ENCODE measurements at places on chromosomes 2 and 18. TPM values are rescaled to one million over a fixed set of nuclear protein-coding genes. Genes with fewer than 3 reads are reported as not detected.

GRCh38 chr2:235271936-235272335 is 221.9 kb upstream of the AGAP1 start:
- H3K27me3 ChIP-seq = no peaks in the 10 kb centered on the region
- peaks cover 2% of the 10 kb centered on the region for H3K4me1 ChIP-seq
- DNase-seq = no peak
- no peaks in the 10 kb centered on the region for H3K36me3 ChIP-seq
- no peak overlapping the region for H3K4me3 ChIP-seq
- H3K27ac ChIP-seq = no peak overlapping the region

DNA sequence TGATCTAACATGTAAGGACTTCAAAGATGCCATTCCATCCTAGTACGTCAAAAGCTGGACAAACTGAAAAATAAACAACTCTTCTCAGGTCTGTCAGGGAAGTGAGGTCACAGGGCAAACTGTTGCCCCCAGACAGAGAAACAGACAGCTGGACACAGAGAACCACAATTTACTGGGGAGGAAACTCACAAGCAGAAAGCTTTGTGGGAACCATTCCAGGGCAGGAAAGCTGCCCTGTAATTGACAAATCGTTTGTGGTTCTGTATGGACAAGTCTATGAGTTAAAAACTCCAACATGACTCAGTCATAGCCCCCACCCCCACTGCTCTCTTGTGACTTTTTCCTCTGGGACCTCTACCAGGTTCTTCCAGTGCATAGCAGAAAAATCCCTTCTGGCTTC is 28.4 kb downstream of the MCEE start:
- no peaks in the 10 kb centered on the region for H3K27me3 ChIP-seq
- no peak overlapping the region for H3K27ac ChIP-seq
- no peak overlapping the region for H3K4me3 ChIP-seq
- H3K4me1 ChIP-seq = no peaks in the 10 kb centered on the region
- no peak for DNase-seq
- no peaks in the 10 kb centered on the region for H3K36me3 ChIP-seq

DNA sequence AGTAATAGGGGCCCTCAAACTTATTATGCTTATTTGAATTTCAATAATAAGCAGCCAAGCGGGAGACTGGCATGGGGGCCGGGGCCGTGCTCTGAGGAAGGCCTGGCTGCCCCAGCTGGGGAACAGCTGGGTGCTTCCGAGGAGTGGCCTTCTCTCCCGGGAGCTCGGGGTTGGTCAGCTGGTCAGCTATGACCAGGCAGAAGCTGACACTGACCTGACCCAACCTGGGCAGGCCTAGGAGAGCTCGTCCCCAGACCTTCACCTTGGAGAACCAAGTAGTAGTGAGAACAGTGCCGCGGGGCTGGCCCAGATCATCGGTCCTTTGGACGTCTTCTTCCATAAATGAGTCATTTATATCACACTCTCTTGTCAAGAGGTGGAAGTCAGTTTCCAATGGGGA is 36.1 kb downstream of the RRM2 start:
- no peaks in the 10 kb centered on the region for H3K4me1 ChIP-seq
- H3K27me3 ChIP-seq = no peaks in the 10 kb centered on the region

DNA sequence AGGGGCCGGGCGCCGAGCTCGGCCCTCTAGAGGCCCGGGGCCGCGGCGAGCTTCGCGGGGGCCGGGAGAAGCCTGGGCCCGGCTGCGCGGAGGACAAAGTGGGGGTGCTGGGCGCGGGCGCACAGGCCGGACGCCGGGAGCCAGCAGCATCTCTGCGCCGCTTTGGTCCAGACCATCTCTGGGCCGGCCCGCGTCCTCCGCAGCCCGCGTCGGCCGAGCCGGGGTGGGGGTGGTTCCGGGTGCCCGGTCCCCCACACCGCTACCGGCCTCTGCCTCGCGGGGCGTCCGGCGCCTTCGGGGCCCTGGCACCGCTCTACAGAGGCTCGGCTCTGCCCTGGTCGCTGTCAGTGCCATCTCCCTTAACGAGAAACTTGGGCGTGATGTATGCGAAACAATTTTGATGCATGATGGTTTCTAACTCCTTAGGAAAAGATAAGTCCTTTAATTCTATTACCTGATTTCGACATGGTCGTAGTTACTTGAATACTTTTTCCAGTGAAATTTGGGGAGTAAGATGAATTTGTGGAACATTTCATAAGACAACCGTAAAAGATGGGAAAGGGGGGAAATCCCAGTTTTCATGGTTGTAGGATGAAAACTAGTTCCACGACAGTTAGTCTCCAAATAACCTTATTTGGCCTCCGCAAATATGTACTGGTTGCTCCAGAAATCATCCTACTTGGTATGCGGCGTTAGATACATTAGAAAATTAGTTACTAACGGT is 562 bp downstream of the TWSG1 start:
- no peaks in the 10 kb centered on the region for H3K36me3 ChIP-seq
- no peaks in the 10 kb centered on the region for H3K27me3 ChIP-seq
- peak overlapping the region; percentile 65 for H3K4me3 ChIP-seq
- peak overlapping the region; percentile 87 for H3K27ac ChIP-seq
- no peak for DNase-seq
- no peaks in the 10 kb centered on the region for H3K4me1 ChIP-seq

GRCh38 chr2:127359520-127359919 is 28.3 kb downstream of the MAP3K2 start:
- no peak overlapping the region for H3K27ac ChIP-seq
- H3K36me3 ChIP-seq = no peaks in the 10 kb centered on the region
- no peak overlapping the region for H3K4me3 ChIP-seq
- H3K27me3 ChIP-seq = no peaks in the 10 kb centered on the region
- H3K4me1 ChIP-seq = peaks cover 5% of the 10 kb centered on the region

DNA sequence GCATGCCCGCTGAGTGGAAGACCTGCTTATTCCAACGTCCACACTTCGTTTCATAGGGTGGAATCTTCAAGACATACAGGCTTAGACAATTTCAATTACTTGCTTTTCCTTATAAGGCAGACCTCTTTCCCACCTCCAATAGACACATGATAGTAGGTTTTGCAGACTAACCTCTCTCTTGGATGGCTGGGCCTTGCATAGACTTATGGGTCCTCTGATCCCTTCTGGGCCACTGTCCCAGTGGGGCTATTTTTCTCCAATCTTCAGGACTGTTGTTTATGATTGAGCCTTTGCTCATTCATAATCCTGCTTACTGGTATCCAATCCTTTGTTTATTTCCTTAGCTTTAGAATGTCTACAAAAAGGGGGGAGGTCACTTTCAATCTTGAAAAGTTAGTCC is 138.9 kb downstream of the FAM210A start:
- H3K36me3 ChIP-seq = no peaks in the 10 kb centered on the region
- H3K27me3 ChIP-seq = no peaks in the 10 kb centered on the region
- H3K4me3 ChIP-seq = no peak overlapping the region
- H3K27ac ChIP-seq = no peak overlapping the region

- H3K27me3 ChIP-seq = no peaks in the 10 kb centered on the region
- no peaks in the 10 kb centered on the region for H3K4me1 ChIP-seq
- no peak for DNase-seq
- H3K4me3 ChIP-seq = no peak overlapping the region
- H3K27ac ChIP-seq = no peak overlapping the region
Measured at GRCh38 chr2:237786936-237787335, 11.6 kb upstream of the RBM44 start.

GRCh38 chr2:3199627-3200345 is 177.8 kb downstream of the EIPR1 start:
- H3K27me3 ChIP-seq = no peaks in the 10 kb centered on the region
- H3K4me1 ChIP-seq = no peaks in the 10 kb centered on the region
- no peak overlapping the region for H3K27ac ChIP-seq
- no peak for DNase-seq

GRCh38 chr2:1598800-1599199 is 145.5 kb downstream of the PXDN start:
- H3K27me3 ChIP-seq = no peaks in the 10 kb centered on the region
- no peak overlapping the region for H3K4me3 ChIP-seq
- peaks cover 27% of the 10 kb centered on the region for H3K4me1 ChIP-seq
- no peaks in the 10 kb centered on the region for H3K36me3 ChIP-seq

GRCh38 chr2:69594341-69594740 is 49.2 kb downstream of the AAK1 start:
- no peak overlapping the region for H3K4me3 ChIP-seq
- no peaks in the 10 kb centered on the region for H3K27me3 ChIP-seq
- no peak overlapping the region for H3K27ac ChIP-seq
- H3K36me3 ChIP-seq = no peaks in the 10 kb centered on the region
- H3K4me1 ChIP-seq = no peaks in the 10 kb centered on the region

DNA sequence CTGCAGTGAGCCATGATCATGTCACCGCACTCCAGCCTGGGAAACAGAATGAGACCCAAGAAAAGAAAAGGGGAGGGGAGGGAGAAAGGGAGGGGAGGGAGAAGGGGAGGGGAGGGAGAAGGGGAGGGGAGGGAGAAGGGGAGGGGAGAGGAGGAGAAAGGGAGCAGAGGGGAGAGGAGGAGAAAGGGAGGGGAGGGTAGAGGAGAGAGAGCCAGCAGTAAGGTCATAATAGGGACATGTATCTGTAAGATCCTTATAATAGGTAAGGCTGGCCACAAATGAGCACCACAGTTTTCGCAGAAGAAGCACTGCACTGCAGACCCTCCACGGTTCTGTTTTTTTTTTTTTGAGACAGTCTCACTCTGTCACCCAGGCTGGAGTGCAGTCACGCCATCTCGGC is 62.6 kb downstream of the STPG4 start:
- no peak overlapping the region for H3K27ac ChIP-seq
- peaks cover 10% of the 10 kb centered on the region for H3K4me1 ChIP-seq
- DNase-seq = no peak
- no peaks in the 10 kb centered on the region for H3K36me3 ChIP-seq

GRCh38 chr18:60146220-60146960 is 226.2 kb downstream of the MC4R start:
- H3K4me3 ChIP-seq = no peak overlapping the region
- H3K36me3 ChIP-seq = no peaks in the 10 kb centered on the region
- no peaks in the 10 kb centered on the region for H3K4me1 ChIP-seq
- no peak overlapping the region for H3K27ac ChIP-seq

SERPINB7 gene
- total RNA-seq = 0.23 TPM

DNA sequence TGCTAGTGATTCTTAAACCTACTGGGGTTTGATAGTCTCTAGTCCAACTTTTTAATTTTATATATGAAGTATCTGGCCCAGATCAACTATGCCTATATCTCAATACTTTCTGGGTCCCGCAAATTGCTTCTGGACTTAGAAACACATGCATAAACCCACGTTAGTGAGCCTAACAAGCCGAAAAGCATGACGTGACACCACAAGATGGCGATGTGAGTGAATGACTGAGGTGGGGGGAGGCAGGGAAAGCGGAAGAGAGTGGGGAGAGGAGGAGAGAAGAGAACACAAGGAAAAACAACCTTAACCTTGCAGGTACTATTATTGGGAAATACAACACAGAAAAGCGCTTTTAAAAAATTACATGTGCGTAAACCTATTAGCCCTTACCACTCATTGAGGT is 13.8 kb downstream of the PDIA6 start:
- no peaks in the 10 kb centered on the region for H3K36me3 ChIP-seq
- peaks cover 2% of the 10 kb centered on the region for H3K4me1 ChIP-seq
- no peak for DNase-seq
- no peaks in the 10 kb centered on the region for H3K27me3 ChIP-seq
- H3K27ac ChIP-seq = no peak overlapping the region

GRCh38 chr2:206728277-206729199 is 10.3 kb upstream of the DYTN start:
- no peaks in the 10 kb centered on the region for H3K4me1 ChIP-seq
- H3K4me3 ChIP-seq = no peak overlapping the region
- no peak overlapping the region for H3K27ac ChIP-seq

DNA sequence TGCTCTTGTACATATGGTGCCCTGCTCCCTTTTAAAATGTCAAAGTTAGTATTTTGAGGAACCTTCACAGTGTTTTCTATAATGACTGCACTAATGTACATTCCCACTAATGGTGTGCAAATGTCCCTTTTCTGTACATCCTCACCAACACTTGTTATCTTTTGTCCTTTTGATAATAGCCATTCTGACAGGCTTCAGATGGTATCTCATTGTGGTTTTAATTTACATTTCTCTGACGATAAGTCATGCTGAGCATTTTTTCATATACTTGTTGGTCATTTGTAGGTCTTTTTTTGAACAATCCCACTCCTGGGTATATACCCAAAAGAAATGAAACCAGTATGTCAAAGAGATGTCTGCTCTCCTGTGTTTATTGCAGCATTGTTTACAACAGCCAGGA is 268.3 kb downstream of the FBXO15 start:
- DNase-seq = no peak
- H3K27ac ChIP-seq = no peak overlapping the region
- H3K27me3 ChIP-seq = no peaks in the 10 kb centered on the region
- no peaks in the 10 kb centered on the region for H3K4me1 ChIP-seq
- H3K4me3 ChIP-seq = no peak overlapping the region
- no peaks in the 10 kb centered on the region for H3K36me3 ChIP-seq

MC2R gene
- total RNA-seq = not detected

GRCh38 chr2:232674491-232674890 is 22.6 kb upstream of the GIGYF2 start:
- H3K4me1 ChIP-seq = no peaks in the 10 kb centered on the region
- H3K36me3 ChIP-seq = no peaks in the 10 kb centered on the region
- no peaks in the 10 kb centered on the region for H3K27me3 ChIP-seq
- DNase-seq = no peak
- H3K4me3 ChIP-seq = no peak overlapping the region

- H3K27me3 ChIP-seq = no peaks in the 10 kb centered on the region
- H3K4me3 ChIP-seq = no peak overlapping the region
- H3K27ac ChIP-seq = no peak overlapping the region
Measured at GRCh38 chr2:61793389-61793836, 60.4 kb downstream of the FAM161A start.

DYSF gene
- total RNA-seq = 16.5 TPM

- H3K4me1 ChIP-seq = no peaks in the 10 kb centered on the region
- no peaks in the 10 kb centered on the region for H3K36me3 ChIP-seq
- no peak overlapping the region for H3K27ac ChIP-seq
- H3K4me3 ChIP-seq = no peak overlapping the region
- no peaks in the 10 kb centered on the region for H3K27me3 ChIP-seq
Measured at GRCh38 chr2:124804014-124804940, 779.2 kb downstream of the CNTNAP5 start.

ADD2 gene
- 6.2 TPM for total RNA-seq

SPATA3 gene
- not detected for total RNA-seq

DNA sequence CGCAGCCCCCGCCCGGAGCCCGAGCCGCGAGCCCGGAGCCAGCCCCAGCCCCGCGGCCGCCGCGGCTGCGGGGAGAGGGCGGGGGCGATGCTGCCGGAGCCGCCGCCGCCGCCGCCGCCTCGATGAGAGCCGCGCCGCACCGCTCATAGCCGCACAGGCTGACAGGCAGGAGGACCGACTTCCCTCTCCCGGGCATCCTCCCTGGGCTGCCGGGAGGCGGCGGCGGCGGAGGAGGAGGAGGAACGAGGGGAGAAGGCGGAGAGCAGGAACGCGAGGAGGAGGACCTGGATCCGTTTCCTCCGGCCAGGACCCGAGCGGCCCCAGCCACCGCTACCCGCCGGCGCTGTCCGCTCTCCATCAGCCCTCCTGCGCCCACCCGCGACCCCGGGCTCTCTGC is 370 bp downstream of the KLHL29 start:
- peak overlapping the region; percentile 64 for H3K4me3 ChIP-seq
- H3K36me3 ChIP-seq = no peaks in the 10 kb centered on the region
- H3K4me1 ChIP-seq = no peaks in the 10 kb centered on the region
- no peak overlapping the region for H3K27ac ChIP-seq

DNA sequence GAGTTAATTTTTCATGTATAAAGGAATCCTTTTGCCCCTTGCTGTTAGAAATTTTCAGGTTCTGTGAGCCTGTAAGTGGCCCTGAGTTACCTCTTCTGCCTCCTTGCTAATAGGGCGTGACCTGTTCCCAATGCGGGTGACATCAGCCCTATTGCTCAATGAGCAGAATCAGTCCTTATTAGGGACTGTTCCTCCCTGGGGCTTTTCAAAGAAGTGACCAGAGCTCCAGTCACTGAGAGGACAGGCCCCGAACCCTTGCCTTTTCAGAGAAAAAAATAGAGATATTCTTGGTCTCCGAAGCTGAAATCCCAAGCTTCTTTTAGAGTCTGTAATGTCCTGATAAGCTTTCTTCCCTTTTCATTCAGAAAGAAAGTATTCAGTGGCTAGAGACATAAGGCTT is 8.2 kb upstream of the APOB start:
- H3K36me3 ChIP-seq = no peaks in the 10 kb centered on the region
- H3K27me3 ChIP-seq = no peaks in the 10 kb centered on the region
- H3K4me3 ChIP-seq = no peak overlapping the region
- no peak for DNase-seq
